ENCODE measurements at places on chromosomes 6 and 20. TPM values are rescaled to one million over a fixed set of nuclear protein-coding genes. Genes with fewer than 3 reads are reported as not detected.

The ABT1 gene
- 13.8 TPM for total RNA-seq

The RIPOR2 gene
- total RNA-seq, result not detected

GRCh38 chr6:132161283-132161682, 210.1 kb upstream of the CCN2 start:
- DNase-seq, result peak; percentile 50

GRCh38 chr6:48176645-48177308, 65.8 kb upstream of the PTCHD4 start:
- no peak for DNase-seq

GRCh38 chr6:79372757-79373156, 138.3 kb upstream of the HMGN3 start:
- DNase-seq, result no peak

GRCh38 chr20:54711071-54711470, 235.7 kb downstream of the DOK5 start:
- no peak for DNase-seq

- no peak for DNase-seq
Observed at GRCh38 chr6:107690643-107691061, 133.5 kb downstream of the SCML4 start.
